Sigmoid colon (tissue), 7 donors: ENCODE measurements at places on chromosomes 2 and 18. TPM values are rescaled to one million over a fixed set of nuclear protein-coding genes. Genes with fewer than 3 reads are reported as not detected.

Gene CXCR2
- 0.12 TPM for polyA plus RNA-seq

Gene CNNM4
- 9.2 TPM for polyA plus RNA-seq

Gene IL1RL1
- 3.0 TPM for polyA plus RNA-seq

Gene PSTPIP2
- 5.1 TPM for polyA plus RNA-seq

Gene ARHGAP15
- polyA plus RNA-seq, result 3.7 TPM

Gene GKN1
- polyA plus RNA-seq, result 78.7 TPM

Gene OSBPL1A
- 45.3 TPM for polyA plus RNA-seq

Gene SCG2
- 1.8 TPM for polyA plus RNA-seq

Gene CAPN14
- polyA plus RNA-seq, result 0.23 TPM

Gene OSR1
- polyA plus RNA-seq, result 3.0 TPM

DNA sequence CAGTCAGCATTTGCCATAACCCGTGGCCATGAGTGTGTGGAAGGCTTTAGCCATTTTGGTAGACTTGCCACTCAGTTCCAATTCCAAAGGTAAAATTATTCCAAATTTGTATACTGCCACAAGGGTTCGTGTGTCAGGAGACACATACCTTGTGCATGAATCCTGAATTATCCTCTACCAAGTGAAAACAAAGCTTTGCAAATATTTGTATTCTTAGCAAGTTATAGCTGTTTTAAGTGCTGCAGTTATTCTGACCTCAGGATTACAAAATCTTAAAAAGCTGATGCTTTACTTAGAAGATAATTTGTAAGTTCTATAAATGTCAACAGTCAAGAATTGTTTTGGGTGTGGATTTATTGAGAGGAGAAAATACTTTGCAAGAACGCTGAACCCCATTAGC lies 100.6 kb downstream of the ANTXR1 start:
- no peaks in the 10 kb centered on the region for H3K27me3 ChIP-seq
- no peak overlapping the region for H3K4me3 ChIP-seq

- no peak overlapping the region for H3K4me3 ChIP-seq
- no peaks in the 10 kb centered on the region for H3K27me3 ChIP-seq
- no peaks in the 10 kb centered on the region for H3K4me1 ChIP-seq
- DNase-seq, result peak; percentile 49
Measured at GRCh38 chr2:127182626-127183458, 37.3 kb downstream of the CYP27C1 start.

DNA sequence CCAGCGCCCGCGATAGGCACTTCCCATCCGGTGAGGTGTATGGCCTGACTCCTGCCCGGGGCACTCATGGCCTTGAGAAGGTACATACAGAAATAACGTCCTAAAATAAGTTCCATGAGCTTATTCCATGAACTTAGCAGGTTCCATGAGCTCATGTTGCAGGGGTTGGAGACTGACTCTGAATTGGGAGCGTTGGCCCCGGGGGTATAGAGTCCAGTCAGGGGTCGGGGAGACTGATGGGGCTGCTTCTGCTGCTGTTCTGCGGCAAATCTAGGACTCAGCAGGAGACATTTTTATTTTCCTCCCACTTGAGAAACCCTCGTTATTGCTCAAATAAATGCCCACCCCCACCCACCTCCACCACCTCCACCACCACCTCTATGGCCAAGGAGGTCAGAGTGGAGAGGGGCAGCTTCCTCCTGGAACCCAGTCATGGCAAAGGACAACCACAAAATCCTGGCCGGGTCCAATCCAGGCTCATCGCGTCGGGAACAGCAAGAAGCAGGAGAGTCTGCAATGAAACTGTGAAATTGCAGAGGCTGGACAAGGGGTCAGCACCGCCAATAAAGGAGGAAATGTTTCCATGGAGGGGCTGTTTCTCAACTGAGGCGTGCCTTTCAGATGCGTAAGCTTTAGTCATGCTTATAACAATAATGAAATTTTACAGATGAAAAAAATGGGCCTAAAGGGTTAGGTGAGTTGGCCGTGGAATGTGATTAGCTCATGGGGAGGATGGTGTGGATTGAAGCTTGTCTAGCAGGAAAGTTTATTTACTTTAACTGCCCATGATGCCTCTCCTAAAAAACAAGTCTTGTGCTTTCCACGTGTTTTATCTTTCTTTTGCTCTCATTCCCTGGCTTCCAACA lies 136.6 kb upstream of the ALKAL2 start:
- no peak overlapping the region for H3K27ac ChIP-seq
- no peaks in the 10 kb centered on the region for H3K27me3 ChIP-seq
- H3K4me3 ChIP-seq, result no peak overlapping the region
- H3K36me3 ChIP-seq, result no peaks in the 10 kb centered on the region

DNA sequence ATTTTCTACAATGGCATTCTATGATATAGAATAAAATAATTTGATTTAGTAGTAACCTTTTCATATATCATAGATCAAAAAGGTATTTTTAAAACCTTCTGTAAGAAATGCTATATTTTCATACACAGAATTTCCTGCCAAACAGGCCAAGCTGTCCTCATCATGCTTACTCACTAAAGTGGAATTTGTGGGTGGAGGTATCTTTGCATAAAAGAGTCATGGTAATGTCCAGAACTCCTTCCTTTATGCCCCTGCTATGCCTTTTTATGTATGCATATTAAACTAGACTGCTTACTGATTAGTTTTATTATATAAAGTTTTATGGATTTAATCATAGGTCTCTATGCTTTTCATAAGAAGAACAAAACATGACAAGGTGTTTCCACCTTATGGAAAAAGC lies 27.5 kb upstream of the MARCHF7 start:
- no peak overlapping the region for H3K27ac ChIP-seq
- no peaks in the 10 kb centered on the region for H3K27me3 ChIP-seq
- no peak for DNase-seq
- H3K4me3 ChIP-seq, result no peak overlapping the region

- peaks cover 53% of the 10 kb centered on the region for H3K4me1 ChIP-seq
- peak overlapping the region; percentile 47 for H3K27ac ChIP-seq
- H3K36me3 ChIP-seq, result no peaks in the 10 kb centered on the region
Measured at GRCh38 chr2:108612514-108613183, 78.4 kb downstream of the LIMS1 start.

GRCh38 chr18:36887864-36888263 lies 58.9 kb downstream of the KIAA1328 start:
- no peak overlapping the region for H3K4me3 ChIP-seq
- H3K36me3 ChIP-seq, result no peaks in the 10 kb centered on the region
- no peaks in the 10 kb centered on the region for H3K4me1 ChIP-seq

DNA sequence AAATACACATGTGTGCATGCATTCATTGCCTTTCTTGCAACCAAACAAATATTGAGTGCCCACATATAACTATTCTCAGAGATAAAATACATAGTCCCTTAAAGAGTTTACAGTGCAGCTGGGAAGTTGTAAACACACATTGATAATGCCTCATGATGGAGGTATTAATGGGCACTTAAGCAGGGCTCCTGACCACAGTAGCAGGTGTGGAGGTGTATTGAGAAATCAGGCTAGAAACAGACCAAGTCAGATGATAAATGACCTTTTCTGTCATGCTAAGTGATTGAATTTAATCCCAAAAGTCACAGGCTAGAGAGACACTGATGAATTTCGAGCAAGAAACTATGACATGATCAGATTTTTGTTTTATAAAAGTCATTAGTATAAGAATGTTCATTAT lies 157.7 kb downstream of the ZNF385B start:
- no peaks in the 10 kb centered on the region for H3K27me3 ChIP-seq
- DNase-seq, result no peak
- no peak overlapping the region for H3K27ac ChIP-seq
- no peaks in the 10 kb centered on the region for H3K4me1 ChIP-seq
- H3K4me3 ChIP-seq, result no peak overlapping the region

DNA sequence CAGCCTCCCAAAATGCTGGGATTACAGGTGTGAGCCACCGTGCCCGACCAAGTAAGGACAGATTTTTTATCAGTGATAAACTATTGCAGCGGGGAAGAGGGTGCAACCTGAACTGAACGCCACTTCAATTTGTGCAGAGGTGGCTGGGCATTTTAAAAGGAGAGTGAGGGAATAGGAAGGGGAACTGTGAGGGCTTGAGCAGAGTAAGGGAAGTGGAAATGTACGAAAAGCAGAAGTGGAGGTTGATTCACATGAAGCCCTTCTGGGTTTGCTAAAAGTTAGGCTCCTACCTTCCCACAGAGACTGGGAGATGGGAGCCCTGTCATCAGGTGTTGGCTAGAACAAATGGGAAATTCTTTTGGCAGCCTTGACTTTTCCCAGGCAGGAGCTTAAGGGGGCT lies 6.1 kb downstream of the STK11IP start:
- no peak for DNase-seq
- peaks cover 45% of the 10 kb centered on the region for H3K36me3 ChIP-seq
- no peak overlapping the region for H3K27ac ChIP-seq

- H3K36me3 ChIP-seq, result no peaks in the 10 kb centered on the region
- no peak overlapping the region for H3K27ac ChIP-seq
- no peak overlapping the region for H3K4me3 ChIP-seq
- no peaks in the 10 kb centered on the region for H3K27me3 ChIP-seq
- H3K4me1 ChIP-seq, result no peaks in the 10 kb centered on the region
Measured at GRCh38 chr18:60082790-60083189, 183.0 kb downstream of the PMAIP1 start.

GRCh38 chr2:201450954-201451291 lies 335 bp downstream of the TRAK2 start:
- no peaks in the 10 kb centered on the region for H3K27me3 ChIP-seq
- peaks cover 38% of the 10 kb centered on the region for H3K4me1 ChIP-seq
- H3K36me3 ChIP-seq, result no peaks in the 10 kb centered on the region
- no peak for DNase-seq

- no peak for DNase-seq
- no peak overlapping the region for H3K4me3 ChIP-seq
- no peak overlapping the region for H3K27ac ChIP-seq
- no peaks in the 10 kb centered on the region for H3K27me3 ChIP-seq
- no peaks in the 10 kb centered on the region for H3K36me3 ChIP-seq
- no peaks in the 10 kb centered on the region for H3K4me1 ChIP-seq
Measured at GRCh38 chr2:8709611-8710010, 27.8 kb downstream of the ID2 start.

DNA sequence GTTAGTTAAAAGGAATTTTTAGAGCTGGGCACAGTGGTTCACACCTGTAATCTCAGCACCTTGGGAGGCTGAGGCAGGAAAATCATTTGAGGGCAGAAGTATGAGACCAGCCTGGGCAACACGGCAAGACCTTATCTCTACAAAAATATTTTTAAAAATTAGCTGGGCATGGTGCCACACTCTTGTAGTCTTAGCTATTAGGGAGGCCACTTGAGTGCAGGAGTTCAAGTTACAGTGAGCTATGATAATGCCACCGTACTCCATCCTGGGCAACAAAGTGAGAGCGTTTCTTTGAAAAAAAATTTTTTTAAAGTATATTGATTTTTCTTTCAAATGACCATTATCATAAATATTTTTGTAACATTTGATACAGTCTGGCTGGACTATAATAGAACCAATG lies 93.6 kb upstream of the FAM117B start:
- H3K4me3 ChIP-seq, result no peak overlapping the region
- no peaks in the 10 kb centered on the region for H3K36me3 ChIP-seq
- H3K27ac ChIP-seq, result no peak overlapping the region
- no peaks in the 10 kb centered on the region for H3K27me3 ChIP-seq
- DNase-seq, result no peak

DNA sequence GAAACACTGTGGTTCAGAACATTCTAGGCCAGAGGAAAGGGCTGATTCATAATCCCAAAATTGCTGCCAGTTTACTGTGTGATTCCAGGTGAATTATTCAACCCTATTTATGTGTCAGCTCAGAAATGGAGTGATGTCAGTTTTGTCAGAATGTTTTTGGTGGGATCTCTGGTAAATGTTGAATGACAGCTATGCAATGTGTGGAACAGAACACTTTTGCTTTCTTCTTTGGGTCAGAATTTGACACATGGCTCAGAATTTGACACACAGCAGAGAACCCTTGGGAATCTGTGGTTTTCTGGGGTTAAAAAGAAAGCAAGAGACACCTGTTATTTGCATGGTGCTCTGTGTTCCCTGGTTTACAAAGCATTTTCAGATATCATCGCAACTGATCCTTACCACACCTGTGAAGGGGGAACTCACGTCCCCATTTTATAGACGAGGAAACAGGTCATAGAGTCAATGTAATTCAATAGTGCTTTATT lies 1.6 kb upstream of the MTA3 start:
- H3K27me3 ChIP-seq, result no peaks in the 10 kb centered on the region
- DNase-seq, result no peak
- peak overlapping the region; percentile 94 for H3K27ac ChIP-seq
- H3K36me3 ChIP-seq, result no peaks in the 10 kb centered on the region
- no peak overlapping the region for H3K4me3 ChIP-seq
- H3K4me1 ChIP-seq, result no peaks in the 10 kb centered on the region

GRCh38 chr2:23532391-23533337 lies 147.7 kb downstream of the KLHL29 start:
- peak; percentile 83 for DNase-seq
- no peaks in the 10 kb centered on the region for H3K36me3 ChIP-seq
- peak overlapping the region; percentile 73 for H3K27ac ChIP-seq
- H3K27me3 ChIP-seq, result no peaks in the 10 kb centered on the region
- peak overlapping the region; percentile 11 for H3K4me3 ChIP-seq

GRCh38 chr2:241848761-241849615 lies 9.7 kb downstream of the PDCD1 start:
- H3K27me3 ChIP-seq, result no peaks in the 10 kb centered on the region
- peaks cover 9% of the 10 kb centered on the region for H3K4me1 ChIP-seq
- H3K4me3 ChIP-seq, result no peak overlapping the region
- peak; percentile 59 for DNase-seq
- H3K36me3 ChIP-seq, result no peaks in the 10 kb centered on the region

DNA sequence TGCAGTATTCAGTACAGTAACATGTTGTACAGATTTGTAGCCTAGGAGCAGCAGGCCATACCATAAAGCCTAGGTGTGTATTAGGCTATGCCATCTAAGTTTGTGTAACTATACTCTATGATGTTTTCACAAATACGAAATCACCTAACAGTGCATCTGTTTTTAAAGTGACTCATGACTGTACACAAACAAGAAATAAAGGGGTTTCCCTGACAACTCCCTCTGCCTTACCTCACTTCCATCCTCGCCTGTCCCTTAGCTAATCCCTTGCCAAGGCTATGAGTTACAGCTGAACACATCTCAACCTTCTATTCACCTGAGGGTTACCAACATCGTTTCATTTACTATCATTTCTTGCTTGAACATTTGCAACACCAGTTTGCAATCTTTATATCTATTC lies 78.6 kb upstream of the RPRM start:
- no peaks in the 10 kb centered on the region for H3K27me3 ChIP-seq
- no peaks in the 10 kb centered on the region for H3K36me3 ChIP-seq
- H3K4me1 ChIP-seq, result no peaks in the 10 kb centered on the region
- H3K4me3 ChIP-seq, result no peak overlapping the region

GRCh38 chr2:196959281-196959680 lies 32.8 kb upstream of the PGAP1 start:
- no peak overlapping the region for H3K4me3 ChIP-seq
- no peaks in the 10 kb centered on the region for H3K36me3 ChIP-seq
- no peak for DNase-seq
- H3K4me1 ChIP-seq, result no peaks in the 10 kb centered on the region

- no peaks in the 10 kb centered on the region for H3K36me3 ChIP-seq
- no peaks in the 10 kb centered on the region for H3K27me3 ChIP-seq
- H3K4me3 ChIP-seq, result no peak overlapping the region
- DNase-seq, result no peak
Measured at GRCh38 chr2:136613096-136613495, 152.2 kb upstream of the THSD7B start.

- H3K36me3 ChIP-seq, result no peaks in the 10 kb centered on the region
- no peak for DNase-seq
- H3K4me3 ChIP-seq, result no peak overlapping the region
- no peaks in the 10 kb centered on the region for H3K27me3 ChIP-seq
- no peaks in the 10 kb centered on the region for H3K4me1 ChIP-seq
Measured at GRCh38 chr18:45464619-45465018, 150.7 kb upstream of the SLC14A2 start.
